ENCODE measurements at places on chromosomes 6 and 20.

DNA sequence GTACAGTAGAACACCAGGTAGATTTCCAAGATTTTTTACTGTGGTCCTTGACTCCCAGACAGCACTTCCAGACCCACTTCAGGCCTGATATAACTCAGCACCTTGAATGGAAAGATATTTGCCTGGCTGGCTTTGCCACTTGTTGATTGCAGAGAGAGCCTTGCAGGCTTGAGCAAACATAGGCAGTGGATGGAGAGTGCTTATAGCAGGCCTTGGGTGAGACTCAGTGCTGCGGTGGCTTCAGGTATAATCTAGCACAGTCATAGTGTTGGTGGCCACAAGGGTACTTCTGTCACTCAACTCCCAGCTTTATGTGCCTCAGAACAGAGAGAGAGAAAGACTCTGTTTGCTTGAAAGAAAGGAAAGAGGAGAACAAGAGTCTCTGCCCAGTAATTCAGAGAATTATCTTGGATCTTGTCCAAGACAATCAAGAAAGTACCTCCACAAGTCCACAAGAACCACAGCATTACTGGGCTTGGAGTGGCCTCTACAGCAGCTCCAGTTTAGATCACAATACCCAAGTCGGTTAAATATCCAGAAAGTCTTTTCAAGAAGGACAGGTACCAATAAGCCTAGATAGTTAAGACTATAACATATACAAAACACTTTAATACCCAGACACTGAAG is 70.5 kb upstream of the FKBP1C start:
- no peak for DNase-seq

DNA sequence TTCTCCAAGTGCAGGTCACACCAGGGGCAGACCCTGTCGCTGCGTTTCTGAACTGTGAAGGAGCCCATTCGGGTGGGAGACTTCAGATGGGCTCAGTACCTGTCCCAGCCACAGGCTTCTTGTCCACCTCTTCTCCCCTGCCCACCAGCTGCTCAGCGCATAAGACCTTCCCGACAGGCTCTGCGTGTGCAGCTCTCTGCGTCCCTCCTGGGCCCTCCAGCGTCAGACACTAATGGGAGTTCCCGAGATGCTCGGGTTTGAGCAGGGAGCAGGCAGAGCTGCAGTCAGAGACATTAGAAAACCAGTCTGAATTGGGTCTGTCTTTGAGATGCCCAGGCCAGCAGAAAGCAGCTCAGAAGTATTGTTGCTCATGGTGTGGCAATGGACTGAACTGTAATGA is 50.4 kb downstream of the TCP11 start:
- no peak for DNase-seq

- DNase-seq, result no peak
Observed at GRCh38 chr20:54209216-54209813, 1.4 kb downstream of the PFDN4 start.

DNA sequence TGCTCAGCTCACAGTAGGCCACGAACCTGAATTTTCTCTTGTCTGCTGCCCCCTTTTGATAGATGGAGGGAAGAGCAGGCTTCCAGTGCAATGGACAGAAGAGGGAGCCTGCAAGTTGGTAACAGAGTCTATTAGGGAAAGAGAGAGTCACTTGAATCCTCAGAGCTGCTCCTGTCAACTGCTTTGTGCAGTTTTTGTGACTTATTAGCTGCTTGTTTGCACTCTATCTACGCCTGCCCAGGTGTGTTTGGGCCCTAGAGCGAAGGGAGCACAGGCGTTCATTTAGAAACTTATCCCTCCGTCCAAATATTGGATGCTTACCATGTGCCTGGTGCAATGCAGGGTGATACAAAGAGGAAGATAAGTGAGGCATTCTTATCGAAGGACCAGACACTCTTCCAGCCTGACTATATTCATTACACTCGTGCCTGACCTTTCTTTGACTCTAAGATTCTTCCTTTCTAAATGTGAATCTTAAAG is 11.6 kb upstream of the SLC2A12 start:
- peak; percentile 80 for DNase-seq

GRCh38 chr6:3209114-3210023 is 18.1 kb downstream of the TUBB2B start:
- DNase-seq, result no peak
